ENCODE measurements at places on chromosomes 16 and 17. TPM values are rescaled to one million over a fixed set of nuclear protein-coding genes. Genes with fewer than 3 reads are reported as not detected.

DNA sequence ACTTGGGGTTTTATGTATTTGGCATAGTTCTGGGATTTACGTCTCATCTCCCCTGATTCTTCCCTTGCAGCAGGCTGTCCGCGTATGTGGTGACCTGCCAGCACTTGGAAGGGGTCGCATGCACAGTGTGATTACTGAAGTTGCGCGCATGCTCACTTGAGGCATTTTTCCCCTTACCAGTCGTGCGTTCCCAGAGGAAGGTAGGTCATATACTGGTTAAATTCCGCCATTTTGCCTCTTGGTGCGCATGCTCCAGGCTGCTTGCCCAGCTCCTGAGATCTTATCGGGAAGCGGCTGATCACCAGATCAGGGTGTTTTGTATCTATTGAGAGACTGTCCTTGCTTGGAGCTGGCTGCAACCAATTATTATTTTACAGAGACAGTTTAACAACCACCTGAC lies 56.5 kb upstream of the TEX2 start:
- no peak for ATAC-seq

GRCh38 chr16:11870399-11870798 lies 19.1 kb upstream of the RSL1D1 start:
- ATAC-seq, result no peak

- no peak for ATAC-seq
Measured at GRCh38 chr16:2895813-2896212, 12.8 kb downstream of the FLYWCH2 start.

DNA sequence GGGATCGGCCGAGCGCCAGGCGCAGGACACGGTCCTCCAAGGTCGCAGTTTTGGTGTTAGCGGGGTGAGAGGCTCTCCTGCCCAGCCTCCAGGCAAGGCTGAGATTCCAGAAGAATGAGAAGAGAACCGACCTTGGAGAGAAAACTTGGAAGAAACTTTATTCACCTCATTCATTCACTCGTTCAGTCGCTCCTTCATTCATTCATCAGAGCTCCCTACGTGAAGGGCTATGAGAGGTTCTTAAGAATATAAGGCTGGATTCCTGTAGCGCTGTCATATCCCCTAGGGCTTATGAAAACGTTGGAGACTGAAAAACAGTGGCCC lies 991 bp upstream of the MYH10 start:
- ATAC-seq, result no peak

DNA sequence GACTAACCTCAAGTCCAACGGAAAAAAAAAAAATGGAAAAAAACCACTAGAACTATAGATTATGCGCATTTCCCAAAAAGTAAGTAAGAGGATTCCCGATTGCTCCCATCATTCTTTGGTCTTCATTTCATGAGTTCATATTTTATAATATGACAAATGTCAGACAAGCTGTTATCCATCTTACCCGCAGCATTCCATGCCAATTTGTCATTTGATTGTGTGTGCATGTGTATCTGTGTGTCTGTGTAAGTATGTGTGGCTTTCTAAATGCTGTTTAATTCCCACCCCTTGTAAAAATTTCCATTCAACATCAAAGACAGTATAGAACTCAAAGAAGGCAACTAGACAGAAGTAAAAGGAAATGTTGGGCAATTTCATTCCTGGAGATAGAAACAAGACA lies 434.1 kb downstream of the CDH11 start:
- no peak for ATAC-seq

DNA sequence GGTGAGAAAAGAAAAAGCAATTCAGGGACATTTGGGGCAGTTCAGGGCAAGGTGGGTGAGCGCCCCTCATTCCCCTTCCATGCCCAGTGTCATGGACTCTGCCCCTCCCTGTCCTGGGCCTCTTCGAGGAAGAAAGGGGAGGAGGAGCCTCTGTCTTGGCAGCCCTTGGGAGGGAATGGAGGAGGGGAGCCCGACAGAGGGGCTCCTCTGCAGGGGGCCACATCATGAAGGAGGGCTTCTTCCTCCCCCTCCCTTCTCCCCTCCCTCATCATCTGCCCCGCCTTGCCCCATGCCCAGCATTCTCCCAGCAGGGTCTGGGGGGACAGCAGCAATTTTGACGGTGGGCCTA lies 33.2 kb upstream of the TAC4 start:
- no peak for ATAC-seq

DNA sequence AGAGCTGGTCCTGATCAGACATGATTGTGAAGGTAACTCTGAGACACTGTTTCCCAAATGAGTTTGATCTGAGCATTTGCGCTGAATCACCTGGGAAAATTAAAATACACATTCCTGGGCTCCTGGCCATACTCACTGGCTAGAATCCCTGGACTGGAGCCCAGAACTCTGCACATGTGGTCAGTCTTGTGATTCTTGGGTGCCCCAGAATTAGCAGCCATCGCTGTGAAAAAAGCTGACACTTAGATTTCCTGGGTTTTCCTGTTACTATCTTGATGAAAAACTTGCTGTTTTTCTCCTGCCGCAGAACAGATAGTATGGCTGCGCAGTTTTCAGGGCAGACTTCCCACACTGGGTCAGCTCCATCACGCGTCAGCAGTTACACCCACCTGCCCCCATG lies 24.6 kb downstream of the NECAB2 start:
- no peak for ATAC-seq

DNA sequence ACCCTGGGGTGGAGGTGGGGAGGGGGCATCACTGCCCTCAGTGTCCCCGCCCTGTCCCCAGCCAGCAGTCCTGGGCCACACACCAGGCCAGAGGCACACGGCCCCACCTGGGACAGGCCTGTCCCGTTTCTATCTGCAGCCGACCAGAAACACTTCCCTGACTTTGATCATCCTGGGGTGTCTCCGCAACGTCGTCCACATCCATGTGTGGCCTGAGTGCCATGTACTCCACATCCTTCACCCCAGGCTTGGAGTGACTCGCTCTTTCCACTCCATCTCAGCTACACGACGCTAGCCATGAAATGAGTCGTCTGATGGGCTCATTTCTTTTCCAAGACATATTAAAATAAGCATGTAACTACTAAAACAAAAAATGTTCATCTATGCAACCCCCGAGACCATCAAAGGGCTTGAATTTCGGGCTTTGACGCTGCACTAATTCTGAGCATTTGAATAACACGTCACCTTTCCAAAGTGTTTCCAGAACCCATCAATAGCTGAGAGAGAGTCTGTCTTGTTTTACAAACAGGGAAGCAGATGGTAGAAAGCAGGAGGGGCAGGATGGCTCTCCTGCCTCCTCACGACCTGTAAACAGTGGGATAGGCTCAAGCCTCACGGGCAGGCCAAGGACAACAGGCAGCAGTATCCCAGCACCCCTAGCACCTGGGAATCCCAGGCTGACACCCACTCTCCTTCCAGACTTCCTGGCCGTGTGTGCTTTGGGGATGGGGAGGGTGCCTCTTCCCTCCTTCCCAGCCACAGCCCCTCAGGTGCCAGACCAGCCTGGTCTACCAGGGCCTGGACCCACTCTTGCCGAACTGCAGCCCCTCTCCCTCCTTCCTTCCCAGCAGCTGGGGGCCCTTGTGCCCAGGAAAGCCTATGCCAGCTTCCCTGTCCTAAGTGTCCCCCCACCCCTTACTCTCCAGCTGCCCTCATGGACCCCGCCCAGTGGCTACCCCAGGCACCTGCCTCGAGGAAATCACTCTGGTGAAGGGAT lies 20.0 kb upstream of the RASD1 start:
- ATAC-seq, result no peak

GRCh38 chr17:19409509-19409908 lies 1.5 kb upstream of the RNF112 start:
- ATAC-seq, result peak; percentile 21

GRCh38 chr17:18017958-18018357 lies 21.0 kb downstream of the ATPAF2 start:
- no peak for ATAC-seq

- no peak for ATAC-seq
Measured at GRCh38 chr16:50992350-50993032, 158.6 kb downstream of the SALL1 start.

DNA sequence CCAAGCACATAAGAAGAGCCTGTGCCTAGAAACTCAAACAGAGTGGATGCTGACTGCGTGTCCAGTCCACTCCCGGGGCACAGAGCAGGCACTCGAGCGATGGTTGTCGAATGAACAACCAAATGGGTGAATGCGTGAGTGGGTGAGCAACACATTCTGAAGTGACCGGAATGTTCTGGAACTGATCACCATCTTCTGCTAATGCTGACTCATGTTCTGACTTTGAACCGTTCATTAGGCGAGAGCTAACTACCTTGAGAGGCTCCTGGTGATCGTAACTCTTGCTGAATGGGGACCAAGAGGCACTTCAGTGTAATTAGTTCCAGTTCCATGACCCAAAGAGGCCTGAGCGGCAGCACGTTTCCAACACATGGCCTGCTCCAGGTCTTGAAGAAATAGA lies 37.9 kb downstream of the IRF8 start:
- ATAC-seq, result no peak

DNA sequence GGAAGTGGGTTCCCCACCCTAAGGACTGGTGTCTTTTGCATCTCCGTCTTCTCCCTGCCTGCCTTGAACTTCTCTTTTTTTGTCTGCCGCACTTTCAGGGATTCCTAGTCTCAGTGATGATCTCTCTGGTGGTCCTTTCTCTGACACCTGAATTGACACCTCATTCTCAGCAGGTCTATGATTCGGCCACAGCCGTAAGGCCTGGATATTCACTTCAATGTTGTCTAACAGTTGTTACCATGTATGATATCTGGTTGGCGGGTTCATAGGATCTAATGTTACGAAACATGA lies 25.1 kb upstream of the SLC47A1 start:
- no peak for ATAC-seq

DNA sequence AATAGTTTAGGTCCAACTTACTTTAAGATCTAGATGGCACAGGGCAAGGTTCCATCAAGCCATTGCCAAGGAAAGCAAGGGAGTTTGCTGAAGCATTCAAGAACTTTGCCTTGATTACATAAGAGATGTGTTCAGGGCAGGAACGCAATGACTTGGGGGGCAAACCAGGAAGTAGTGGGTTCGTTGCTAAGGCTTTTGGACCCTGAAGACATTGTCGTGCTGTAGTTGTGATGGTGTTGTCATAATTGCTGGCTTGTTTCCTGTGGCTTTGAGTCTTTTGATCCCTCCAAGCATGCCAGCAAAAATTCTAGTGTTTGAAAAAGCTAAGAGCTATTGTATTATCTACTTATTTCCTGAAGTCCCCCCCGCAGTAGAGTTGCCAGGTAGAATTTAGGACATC lies 70.7 kb upstream of the HNF1B start:
- ATAC-seq, result no peak

DNA sequence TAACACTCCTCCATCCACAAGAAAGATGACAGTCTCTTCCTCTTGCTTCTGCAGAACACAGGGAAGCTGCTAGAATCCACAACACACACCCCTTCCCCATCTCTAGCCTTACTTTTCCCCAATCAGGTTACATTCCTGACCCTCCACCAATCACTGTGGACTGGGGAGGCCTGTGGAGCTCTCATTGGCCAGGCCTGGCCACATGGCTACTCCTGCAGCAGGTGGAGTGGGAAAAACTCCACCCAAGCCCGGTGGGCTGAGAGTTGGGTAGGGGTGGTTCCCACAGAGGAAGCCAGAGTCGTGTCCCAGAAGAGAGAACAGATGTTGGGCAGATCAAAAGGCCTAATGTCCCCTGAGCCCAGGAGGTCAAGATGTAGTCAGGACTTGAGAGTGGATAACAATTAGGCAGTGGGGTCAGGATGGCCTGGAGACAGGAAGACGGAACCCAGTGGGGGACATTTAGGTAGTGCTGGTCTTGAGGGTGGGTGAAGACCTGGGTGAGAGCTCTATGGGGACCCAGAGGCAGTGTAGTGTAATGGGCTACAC lies 22.1 kb downstream of the COQ7 start:
- ATAC-seq, result no peak

DNA sequence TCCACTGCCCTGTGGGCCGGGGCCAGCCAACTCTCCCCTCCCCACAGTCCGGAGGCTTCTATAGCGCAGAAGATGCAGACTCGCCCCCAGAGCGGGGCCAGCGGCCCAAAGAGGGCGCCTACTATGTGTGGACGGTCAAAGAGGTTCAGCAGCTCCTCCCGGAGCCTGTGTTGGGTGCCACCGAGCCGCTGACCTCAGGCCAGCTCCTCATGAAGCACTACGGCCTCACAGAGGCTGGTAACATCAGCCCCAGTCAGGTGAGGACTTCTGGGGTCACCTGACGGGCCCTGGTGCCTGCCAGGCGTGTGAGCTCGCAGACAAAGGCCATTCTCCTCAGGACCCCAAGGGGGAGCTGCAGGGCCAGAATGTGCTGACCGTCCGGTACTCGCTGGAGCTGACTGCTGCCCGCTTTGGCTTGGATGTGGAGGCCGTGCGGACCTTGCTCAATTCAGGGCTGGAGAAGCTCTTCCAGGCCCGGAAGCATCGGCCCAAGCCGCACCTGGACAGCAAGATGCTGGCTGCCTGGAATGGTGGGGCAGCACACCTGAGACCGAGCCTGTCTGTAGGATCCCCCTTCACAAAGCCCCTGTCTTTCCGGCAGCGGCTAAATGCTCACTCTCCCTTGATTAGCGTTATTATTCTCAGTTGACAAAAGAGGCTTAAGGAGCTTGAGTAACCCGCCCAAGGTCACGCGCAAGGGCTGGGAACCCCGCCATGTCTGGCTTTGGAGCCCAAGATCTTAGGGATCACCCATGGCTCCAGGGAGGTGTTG lies 3.9 kb downstream of the SPATA20 start:
- no peak for ATAC-seq

DNA sequence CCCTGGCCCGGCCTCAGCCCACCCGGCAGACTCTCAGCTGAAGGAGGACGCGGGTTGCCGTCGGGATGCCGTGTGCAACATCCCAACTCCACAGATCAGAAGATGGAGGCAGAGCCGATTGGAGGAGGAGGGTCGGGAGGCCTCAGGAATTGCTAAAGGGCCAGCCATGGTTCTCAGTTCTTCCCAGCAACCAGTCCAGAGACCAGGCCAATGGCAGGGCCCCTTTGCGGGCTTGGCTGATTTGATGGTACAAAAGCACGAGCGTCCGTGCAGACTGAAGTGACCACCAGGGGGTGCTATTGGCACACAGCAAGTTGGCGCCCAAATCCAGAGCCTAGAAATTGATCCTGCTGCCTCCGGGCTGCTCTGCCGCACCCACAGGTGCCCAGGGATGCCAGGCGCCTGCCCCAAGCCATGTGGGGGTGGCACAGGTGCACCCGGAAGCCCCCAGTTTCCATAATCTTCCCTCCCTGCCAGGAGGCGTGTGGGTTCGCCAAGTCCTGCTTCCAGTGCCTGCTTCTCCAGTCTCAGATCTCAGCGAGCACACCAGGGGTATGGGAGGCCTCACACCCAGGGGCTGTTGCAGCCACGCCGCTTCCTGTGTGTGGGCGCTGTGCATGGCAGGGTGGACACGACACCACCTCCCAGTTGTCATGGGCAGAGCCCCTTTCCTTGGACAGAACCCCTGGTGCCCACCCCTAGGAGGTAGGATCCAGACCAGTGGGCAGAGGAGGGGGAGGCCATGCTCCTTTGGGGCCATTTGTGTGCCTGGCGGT lies 7.1 kb upstream of the TEX19 start:
- ATAC-seq, result peak; percentile 75

WDR90 gene
- 17.9 TPM for total RNA-seq

NOD2 gene
- total RNA-seq, result 15.4 TPM

TEPSIN gene
- 13.1 TPM for total RNA-seq

ATP2A1 gene
- 0.48 TPM for total RNA-seq

KRTAP4-8 gene
- not detected for total RNA-seq

PKMYT1 gene
- 16.9 TPM for total RNA-seq
